Activated CD8-positive, alpha-beta memory T cell treated with anti-CD3 and anti-CD28 coated beads for 4 hours (primary cell): ENCODE measurements at places on chromosomes 5 and 9.

DNA sequence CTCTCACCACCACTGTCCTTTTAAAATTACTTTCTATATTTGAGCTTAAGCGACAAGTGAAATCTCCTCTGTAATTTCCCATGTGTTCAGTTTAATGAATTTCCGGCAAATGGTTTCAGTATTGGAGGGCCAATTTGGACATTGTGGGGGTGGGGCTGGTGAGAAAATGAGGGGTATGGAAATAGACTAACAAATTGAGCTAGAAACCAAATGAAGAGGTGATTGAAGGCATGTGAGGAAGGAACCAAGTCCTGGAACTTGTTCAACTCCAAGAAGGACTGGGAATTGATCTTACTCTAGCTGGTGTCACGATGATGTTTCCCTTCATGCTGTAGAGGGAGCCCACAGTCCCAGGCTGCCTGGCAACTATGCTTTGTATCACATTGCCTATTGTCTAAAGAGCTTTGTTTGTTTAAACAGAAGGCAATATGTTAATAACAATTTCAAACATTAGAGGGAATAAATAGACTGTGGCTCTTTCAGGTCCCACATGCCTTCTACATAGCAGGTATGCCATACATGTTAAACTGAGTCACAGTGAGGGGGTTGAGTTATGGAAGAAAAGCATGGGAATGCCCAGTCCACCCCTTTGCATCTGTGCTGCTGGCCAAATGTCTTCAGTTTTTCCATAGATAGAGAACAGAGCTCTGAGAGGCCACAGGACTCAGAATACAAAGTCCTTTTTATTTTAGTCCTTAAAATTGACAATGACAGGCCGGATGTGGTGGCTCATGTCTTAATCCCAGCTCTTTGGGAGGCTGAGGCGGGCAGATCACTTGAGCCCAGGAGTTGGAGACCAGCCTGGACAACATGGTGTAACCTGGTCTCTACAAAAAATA is 25.0 kb upstream of the MATR3 start:
- DNase-seq: no peak

DNA sequence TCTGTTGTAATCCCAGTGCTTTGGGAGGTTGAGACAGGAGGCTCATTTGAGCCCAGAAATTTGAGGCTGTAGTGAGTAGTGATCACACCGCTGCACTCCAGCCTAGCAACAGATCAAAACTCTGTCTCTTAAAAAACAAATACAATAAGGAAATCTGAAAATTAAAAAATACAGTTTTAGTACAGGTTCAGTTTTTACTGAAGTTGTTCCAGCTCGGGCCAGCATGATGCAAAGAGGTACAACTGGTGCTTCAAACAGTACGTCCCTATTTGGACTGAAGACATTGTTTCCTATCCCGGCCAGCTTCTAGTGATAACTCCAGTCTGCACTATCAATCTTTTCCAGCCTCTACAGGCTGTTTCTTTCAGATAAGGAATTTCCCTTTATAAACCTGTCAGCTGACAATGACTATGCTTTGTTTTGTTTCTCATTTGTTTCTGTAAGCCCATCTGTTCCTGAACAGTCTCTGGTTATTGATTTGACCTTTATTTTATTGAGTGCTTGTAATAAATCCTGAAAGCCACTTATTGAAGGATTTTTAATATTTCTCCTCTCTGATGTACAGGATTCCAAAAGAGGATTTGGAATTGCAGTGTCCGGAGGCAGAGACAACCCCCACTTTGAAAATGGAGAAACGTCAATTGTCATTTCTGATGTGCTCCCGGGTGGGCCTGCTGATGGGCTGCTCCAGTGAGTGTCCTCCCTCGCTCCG is 41.9 kb downstream of the TJP2 start:
- DNase-seq: no peak

- DNase-seq: no peak
These were observed 1.9 kb downstream of the ERGIC1 start for GRCh38 chr5:172835994-172836356.

DNA sequence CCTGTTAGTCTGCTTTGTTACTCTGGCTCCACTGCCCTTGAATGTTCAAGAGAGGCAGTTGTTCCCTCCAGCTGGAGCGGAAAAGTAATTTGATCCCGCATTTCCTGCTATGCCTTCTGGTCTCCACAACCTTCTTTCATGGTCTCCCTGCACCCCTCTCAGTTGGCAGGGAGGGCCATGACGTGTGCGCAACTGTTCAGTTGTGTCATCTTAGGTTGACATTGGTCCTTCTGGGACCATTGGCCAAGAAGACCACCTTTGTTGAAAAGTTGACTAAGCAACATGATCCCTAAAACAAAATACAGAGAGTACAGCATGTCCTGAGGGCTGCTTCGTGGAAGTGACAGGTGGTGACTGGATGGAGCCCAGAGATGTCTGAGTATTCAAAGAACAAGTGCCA is 192.5 kb upstream of the TUT7 start:
- DNase-seq: no peak

DNA sequence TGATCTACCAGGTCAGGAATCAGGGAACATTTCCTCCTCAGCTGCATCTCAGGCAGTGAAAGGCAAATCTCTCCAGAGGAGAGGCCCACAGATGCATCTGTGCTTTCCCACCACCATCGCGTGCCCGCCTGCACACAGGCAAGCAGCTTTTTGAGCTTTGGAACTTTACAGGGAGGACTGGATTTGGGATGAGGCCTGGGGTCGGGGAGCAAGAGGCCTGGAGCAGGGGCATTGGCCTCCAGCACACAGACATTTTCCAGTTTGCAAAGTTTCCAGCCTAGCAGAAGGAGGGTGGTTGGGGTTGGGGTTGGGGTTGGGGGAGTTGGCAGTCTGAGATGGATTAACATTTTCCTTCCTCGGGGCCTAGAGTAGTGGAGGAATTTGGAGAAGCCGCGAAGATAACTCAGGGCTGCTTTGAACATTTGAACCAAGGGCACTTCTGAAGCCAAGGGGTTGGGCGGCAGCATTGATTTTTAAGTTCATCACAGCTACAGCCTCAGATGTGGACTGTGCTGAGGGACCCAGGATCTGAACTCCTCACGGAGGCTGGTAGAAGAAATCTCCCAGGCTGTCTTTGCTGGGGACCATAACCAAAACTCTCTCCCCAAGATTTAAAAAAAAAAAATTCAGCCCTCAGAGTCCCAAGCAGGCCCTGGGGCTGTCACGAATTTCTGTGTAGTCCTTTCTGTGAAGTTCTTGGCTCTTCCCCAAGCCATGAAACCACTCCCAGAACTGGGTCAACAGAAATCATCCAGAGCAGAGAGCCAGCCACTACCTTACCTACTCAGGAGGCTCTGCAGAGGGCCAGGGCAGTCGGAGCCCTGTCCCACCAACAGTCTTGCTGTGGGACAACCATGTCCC is 25.6 kb downstream of the C5orf15 start:
- no peak for DNase-seq

GRCh38 chr9:70117835-70118319 is 74.2 kb downstream of the MAMDC2 start:
- no peak for DNase-seq

DNA sequence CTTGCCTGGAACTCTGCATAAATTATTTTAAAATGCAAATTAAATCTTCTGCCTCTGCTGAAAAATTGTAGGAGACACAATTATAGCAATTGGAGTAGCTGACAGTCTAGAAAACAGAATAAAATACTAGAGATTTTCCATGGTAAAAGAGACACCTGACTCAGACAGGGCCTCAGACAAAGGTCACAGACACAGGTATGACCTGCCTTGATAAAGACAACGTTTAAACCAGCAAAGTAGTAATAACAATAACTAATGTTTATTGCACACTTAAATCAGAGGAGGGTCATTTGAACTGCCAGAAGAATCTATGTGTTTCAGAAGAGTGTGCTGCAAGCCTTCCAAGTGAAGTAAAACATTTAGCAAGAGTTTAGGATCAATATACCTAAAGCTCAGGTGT is 3.9 kb downstream of the SOWAHA start:
- DNase-seq: no peak

DNA sequence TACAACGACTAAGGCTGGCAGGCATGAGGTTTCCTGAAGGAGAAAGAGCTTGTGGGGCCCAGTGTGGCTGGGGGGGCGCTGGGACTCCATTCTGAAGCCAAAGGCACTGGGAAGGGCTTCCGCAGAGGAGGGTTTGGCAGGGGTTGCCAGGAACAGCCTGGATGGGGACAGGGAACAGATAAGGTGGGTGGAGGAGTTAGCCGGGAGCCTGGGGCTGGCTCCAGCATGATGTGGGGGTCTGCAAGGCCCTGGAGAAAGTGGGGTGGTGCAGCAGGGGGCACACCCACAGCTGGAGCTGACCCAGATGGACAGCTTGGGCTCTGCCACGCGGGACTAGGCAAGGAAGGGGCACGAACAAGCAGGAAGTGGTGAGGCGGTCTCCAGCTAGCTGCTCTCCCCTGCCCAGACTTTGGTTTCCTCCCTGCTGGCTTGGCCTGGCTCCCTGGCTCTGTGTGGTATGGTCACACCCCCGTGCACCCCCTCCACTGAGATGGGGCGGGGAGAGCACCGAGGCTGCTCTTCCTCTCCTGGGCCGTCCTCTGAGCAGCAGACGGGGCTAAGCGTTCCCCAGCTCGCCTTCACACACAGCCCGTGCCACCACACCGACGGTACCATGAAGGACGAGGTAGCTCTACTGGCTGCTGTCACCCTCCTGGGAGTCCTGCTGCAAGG is at the start of gene LTC4S:
TSS of gene LTC4S (plus strand) at position 519 of the 672 bp plus-strand sequence. CDS start at position 614, 95 bp downstream.
- no peak for DNase-seq

DNA sequence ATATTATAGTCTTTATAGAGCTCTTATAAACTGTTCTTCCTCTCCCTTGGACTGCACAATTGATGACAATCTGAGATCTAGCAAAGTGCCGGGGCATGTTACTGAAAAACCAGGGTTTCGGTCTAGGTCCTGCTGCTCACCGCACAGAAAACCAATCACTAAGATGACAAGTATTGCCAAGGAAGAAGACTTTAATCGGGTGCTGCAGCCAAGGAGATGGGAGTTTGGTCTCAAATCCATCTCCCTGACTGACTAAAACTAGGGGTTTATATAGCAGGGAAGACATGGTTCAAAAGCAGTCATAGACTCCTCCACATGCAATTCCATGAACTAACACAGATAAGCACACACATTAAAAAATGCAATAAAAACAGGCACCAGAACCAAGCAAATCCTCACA is 390.6 kb downstream of the NFIB start:
- DNase-seq: no peak

DNA sequence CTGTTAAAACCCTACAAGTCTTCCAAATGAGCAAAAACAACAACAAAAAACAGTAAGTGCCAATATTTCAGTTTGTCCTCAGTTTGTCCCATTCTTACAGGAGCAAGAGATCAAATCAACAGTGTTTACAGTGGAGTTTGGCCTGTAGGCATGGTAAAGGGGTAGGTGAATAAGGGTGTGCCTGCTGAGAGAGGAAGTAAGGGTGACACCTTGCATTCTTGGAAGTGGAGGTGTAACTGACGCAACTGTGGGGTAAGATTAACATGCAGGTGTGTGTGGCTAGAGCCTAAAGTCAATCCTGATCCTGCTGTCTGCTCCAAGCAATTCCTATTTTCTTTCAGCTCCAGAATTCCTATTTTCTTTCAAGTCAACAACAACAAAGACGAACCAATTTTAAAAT is 43.4 kb downstream of the PFDN1 start:
- no peak for DNase-seq

- DNase-seq: no peak
These were observed 60.7 kb downstream of the MAT2B start for GRCh38 chr5:163565931-163566608.

DNA sequence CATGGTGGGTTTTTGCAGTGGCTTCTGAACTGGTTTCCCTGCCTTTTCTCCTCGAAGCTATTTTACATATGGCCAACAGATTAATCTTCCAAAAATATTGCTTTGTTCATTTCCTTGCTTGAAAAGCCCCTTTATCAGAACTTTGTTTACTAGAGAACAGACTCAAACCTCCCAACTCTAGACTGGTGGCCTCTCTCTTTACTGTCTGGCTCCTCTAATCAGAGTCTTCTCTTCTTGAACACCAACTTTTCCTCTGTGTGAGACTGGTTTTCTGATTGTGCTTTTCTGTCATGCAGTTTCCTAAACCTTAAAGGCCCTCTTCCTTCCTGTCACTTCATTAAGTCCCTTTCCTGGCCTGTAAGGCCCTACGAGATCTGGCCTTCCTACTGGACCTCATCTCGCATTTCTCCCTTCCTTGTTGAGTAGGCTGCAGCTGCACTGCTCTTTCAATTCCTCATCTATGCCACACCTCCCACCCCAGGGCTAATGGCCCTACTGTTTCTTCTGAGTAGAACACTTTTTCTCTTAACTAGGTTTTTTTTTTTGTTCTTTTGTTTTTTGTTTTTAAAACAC is 5.7 kb downstream of the C9orf43 start:
- no peak for DNase-seq

DNA sequence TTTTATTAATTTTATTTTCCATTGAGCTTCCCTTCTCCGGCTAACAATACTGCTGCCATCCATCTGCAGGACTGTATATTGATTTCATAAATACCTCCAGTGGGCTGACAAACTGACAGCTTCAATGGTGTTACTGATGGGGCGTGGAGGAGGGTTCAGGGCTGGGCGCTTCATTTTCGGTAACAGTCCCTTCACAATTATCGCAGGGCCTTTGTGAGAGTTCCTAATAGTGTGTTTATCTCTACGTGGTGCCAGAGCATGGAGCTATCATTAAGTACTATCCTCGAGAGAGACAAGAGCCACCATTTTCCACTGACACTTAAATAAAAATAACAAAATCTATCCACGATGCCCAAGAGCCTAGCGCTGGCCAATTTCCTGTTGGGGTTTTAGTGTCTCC is 307.0 kb upstream of the PANK3 start:
- DNase-seq: no peak

DNA sequence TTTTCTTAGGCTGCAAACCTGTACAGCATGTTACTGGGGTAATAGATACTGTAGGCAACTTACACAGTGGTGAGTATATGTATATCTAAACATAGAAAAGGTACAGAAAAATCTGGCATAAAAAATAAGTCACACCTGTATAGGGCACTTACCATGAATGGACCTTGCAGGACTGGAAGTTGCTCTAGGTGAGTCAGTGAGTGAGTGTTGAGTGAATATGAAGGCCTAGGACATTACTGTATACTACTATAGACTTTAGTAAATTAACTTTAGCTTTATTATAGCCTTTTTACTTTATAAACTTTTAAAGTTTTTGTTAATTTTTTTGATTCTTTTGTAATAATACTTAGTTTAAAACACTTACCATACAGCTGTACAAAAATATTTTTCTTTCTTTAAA is 51.3 kb downstream of the DENND4C start:
- no peak for DNase-seq

DNA sequence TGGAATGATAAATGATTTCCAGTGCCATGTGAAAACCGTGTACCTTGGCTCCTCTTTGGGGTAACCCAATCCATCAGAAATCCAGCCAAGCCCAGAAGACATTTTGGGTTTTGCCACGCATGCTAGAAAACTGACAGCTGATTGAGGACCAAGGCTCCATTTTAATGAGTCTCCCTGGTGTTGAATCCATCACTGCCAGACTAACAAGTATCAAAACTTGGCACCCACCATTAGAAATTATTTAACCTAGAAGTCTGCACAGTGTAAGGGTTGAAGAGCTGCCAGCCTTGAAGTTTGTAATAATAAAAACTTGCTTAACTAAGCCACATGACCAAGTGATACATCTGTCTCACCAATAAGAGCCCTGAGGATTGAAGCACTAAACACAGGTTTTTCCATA is 369.9 kb downstream of the DNAH5 start:
- DNase-seq: no peak
